Kidney (tissue), 22 donors: ENCODE measurements at places on chromosomes 12 and 14. TPM values are rescaled to one million over a fixed set of nuclear protein-coding genes. Genes with fewer than 3 reads are reported as not detected.

The EGLN3 gene
- 22.5 TPM for total RNA-seq

The IAPP gene
- not detected for total RNA-seq

The ARHGEF40 gene
- total RNA-seq: 25.6 TPM

The WIF1 gene
- not detected for total RNA-seq

The KRT85 gene
- not detected for total RNA-seq

The MYF6 gene
- not detected for total RNA-seq

The RND1 gene
- 1.0 TPM for total RNA-seq

The STAT6 gene
- total RNA-seq: 232 TPM

The DIO3 gene
- total RNA-seq: 0.94 TPM

The ADCY4 gene
- 57.5 TPM for total RNA-seq

The VDR gene
- total RNA-seq: 14.8 TPM

The GRIN2B gene
- total RNA-seq: 0.63 TPM

The RNF10 gene
- total RNA-seq: 229 TPM

The HOXC10 gene
- 50.7 TPM for total RNA-seq

The SLC38A1 gene
- total RNA-seq: 124 TPM

The IFNG-AS1 gene
- 0.85 TPM for total RNA-seq

The MIPOL1 gene
- total RNA-seq: 14.8 TPM

The RNASE3 gene
- 0.38 TPM for total RNA-seq

The PLEKHH1 gene
- 26.2 TPM for total RNA-seq

The ABHD12B gene
- not detected for total RNA-seq

The OASL gene
- 1.0 TPM for total RNA-seq

The CYP46A1 gene
- total RNA-seq: 0.82 TPM

The TSPAN19 gene
- total RNA-seq: 0.66 TPM

The ASB2 gene
- 3.7 TPM for total RNA-seq

The RTN1 gene
- 5.1 TPM for total RNA-seq

The KRT75 gene
- total RNA-seq: not detected

The LRP1-AS gene
- not detected for total RNA-seq

The MYO1H gene
- not detected for total RNA-seq

The CISTR gene
- total RNA-seq: not detected

The LHX5 gene
- total RNA-seq: not detected
